ENCODE measurements at places on chromosomes 1 and 21. TPM values are rescaled to one million over a fixed set of nuclear protein-coding genes. Genes with fewer than 3 reads are reported as not detected.

The HFM1 gene
- total RNA-seq, result not detected

The CAPN9 gene
- total RNA-seq, result not detected

DNA sequence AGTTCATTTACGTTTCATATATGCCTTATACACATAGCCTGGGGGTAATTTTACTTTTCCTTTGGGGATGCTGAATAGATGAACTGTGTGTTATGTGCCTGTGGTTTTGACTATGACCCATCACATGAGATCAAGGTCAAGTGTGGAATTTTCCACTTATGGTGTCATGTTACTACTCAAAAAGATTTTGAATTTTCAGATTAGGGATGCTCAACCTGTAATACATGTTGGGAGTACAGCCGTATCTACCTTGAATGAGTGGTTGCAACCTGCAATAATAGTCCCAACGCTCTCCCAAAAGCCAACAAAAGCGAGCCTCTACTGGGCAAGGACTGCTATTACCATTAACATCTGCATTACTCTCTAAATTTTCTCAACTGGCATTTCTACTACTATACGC lies 68.5 kb upstream of the SDC3 start:
- H3K36me3 ChIP-seq, result peaks cover 56% of the 10 kb centered on the region
- H3K27ac ChIP-seq, result peak overlapping the region; percentile 75
- no peaks in the 10 kb centered on the region for H3K27me3 ChIP-seq
- peaks cover 32% of the 10 kb centered on the region for H3K4me1 ChIP-seq

The DSCAM gene
- total RNA-seq, result not detected

DNA sequence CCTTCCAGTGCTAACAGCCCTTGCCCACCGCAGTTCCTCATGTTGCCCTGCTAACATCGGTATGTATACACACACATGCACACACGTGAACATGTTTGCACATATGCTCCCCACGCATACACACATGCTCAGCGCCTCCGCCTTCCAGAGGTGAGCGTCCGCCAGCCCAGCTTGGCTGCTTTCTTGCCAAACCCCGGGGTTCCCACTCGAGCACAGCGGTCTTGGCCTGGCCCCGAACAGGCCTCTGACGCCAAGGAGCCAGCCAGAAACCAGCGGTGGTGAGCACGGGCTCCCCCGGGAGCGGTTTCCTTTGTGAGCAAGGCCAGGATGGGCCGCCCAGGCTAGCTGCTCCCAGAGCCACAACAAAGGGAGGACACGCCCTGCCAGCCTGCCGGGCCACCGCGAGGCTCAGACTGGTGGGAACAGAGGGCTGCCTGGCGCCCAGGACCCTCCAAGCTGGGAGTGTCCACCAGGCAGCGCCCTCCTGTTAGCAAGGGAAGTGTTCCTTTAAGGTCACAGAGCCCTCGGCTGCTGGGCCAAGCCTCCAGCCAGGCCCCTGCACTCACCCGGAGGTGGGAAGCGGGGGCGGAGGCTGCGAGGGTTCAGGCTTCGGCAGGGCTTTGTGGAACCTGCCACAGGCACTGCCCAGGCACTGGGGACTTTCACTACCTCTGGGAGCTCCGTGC lies 65.4 kb downstream of the ALPL start:
- H3K36me3 ChIP-seq, result no peaks in the 10 kb centered on the region
- H3K4me3 ChIP-seq, result no peak overlapping the region
- H3K27me3 ChIP-seq, result peaks cover 4% of the 10 kb centered on the region

Measured in activated CD4-positive, alpha-beta T cell treated with anti-CD3 and anti-CD28 coated beads, Interleukin-2, amount 10 ng/mL, durations not matched to agents 24 days and 14 days (primary cell).